Activated naive CD4-positive, alpha-beta T cell treated with anti-CD3 and anti-CD28 coated beads, Interleukin-2, amount 50 U/mL, for 16 hours (primary cell): ENCODE measurements at places on chromosomes 12 and 14.

DNA sequence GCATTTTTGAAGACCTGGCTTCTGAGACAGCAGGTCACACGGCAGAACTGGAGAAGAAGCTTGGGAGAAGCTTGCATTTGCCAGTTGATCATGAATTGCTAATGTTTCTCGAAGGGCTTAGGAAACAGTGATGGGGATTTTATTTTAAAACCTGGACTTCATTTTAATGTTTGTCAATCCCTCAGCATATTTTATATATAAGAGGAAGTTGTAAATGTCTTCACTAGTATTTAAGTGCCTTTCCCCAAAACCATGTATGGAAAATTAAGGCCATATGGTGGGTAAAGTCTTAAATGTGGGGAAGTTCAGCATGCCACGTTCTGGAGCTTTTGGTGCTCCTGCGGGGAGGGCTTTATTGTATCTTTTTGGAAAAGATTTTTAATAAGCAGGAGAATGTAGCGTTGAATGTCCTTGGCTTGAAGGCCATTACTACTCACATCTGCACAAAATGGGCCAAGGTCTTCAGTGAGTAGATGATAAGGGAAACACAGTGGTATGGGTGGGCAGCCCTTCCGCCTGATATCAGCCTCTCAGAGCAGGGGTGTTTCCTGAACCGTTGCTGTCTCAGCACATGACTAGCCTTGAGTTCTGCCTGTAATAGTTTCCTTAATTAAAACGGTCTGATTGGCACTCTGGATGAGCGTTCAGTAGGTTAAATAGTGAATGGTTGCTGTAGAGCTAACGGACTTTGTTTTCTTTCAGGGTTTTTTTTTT lies 511.4 kb downstream of the PCNX1 start:
- DNase-seq: no peak

DNA sequence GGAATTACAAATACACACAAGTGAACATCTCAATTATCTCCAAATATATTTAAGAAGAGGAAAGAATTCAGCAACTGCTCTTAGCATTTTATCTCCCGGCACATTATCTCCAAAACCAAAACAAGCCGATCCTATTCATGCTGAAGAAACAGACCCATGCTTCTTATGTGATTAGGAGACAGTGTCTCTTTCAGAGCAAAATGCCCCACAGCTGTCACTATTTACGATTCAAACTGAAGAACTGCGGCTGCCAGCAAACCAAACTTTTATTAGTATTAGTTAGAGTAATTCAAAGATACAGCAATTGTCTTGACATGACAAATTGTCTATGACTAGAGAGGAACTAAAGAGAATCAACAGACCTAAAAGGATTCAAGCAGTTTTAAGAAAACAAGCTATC lies 79.4 kb downstream of the SETD3 start:
- no peak for DNase-seq

GRCh38 chr14:34030864-34031263 lies 80.0 kb upstream of the EGLN3 start:
- DNase-seq: no peak

DNA sequence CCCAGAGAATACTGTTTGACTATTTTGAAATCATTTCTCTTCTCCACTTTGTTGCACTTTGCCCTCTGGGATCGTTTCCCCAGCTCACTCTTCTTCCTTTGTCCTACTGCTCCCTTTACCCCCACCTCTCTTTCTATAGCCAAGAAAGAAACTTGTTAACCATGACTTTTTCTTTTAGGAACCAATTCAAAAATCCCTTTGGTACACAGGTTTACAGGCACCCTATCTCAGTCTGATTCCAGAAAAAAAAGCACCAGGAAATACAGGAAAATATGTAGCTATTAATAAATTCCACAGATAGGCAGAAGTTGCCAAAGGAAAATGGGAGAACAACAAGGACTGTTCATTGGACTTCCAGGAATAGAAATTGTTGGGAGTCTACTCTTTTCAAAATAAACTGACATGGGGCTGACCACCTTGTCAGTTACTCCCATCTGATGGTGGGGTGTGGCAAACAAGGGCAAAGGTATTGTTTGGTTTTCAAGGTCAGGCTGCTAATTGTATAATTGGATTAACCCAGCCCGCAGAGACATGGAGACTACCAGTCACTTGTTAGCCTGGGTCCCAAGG lies 82.4 kb downstream of the CRADD start:
- DNase-seq: no peak

DNA sequence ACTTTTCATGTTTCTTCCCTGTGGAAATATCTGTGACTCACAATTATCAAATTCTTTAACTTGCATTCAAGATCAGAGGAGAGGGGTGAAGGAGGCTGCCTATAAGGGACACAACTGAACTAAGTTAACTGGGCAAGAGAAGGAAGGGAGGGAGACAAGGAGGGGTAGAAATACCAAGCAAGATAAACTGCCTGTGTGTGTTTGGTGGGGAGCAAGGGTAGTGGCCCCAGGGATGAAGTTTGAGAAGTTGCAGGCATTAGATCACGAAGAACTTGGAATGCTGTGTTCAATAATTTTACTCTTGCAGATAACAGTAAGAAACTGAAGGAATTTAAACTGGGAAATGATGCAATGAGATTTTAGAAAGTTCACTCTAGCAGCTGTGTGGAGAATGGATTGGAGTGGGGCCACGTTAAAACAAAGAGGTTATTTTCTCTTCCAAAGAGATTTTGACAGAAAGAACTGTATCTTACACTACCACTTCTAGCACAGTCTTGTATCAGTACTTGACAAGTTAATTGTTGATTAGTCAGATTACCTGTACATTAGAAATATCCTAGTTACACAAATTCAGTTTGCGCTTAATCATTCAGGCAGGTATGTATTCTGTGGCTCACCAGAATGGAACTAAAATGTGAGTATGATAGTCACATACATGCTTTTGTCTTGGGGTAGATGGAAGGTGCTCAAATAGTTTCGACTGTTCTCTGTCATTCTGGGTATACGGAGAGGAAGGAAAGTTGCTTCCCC lies 7.4 kb downstream of the PKP2 start:
- no peak for DNase-seq

- no peak for DNase-seq
Observed at GRCh38 chr12:80178846-80179245, 79.5 kb downstream of the OTOGL start.

DNA sequence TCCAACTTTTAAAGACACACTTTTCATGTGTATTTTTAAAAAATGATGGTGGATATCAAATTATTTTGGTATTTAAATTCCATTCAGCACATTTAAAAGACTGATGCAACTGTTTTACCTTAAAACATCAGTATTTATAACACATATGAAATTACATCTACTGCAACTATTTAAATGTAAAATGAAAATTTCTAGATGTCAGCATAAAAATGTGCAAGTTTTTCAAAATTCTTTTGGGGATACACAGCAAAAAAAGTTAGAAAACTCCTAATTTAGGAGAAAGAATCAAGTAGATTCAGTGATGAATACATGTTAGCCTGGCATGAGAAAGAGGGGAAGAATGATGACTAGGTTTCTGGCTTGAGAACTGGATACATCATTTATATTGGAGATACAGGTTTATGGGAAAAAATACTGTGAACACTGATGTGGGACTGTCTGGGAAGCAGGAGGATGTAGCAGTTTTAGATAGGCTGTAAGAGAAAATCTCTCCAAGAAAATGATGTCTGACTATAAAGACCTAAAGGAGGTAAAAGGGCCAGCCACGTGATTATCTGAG lies 9.2 kb downstream of the SOS2 start:
- DNase-seq: no peak
